Activated CD4-positive, alpha-beta T cell treated with anti-CD3 and anti-CD28 coated beads for 1 hour (primary cell): ENCODE measurements at places on chromosomes 13 and 19.

GRCh38 chr13:100818711-100819110 is 144.1 kb upstream of the TMTC4 start:
- no peak for DNase-seq

DNA sequence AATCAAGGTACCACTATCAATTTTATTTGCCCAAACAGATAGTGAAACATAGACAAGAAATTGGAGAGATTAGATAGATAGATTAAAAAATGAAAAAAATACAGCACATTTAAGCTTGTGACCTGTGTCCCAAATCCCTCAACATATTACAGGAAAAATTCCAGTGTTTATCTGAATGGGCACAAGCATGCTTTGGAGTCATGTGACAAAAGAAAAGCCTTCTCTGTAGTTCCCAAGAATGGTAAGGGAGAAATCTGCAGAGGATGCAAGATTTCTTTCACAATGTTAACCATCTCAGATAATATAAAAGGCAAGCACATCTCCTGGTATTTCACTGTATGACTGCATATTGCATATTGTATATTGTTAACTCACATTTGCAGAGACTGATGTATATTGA is 168.0 kb downstream of the PCDH9 start:
- DNase-seq = no peak

DNA sequence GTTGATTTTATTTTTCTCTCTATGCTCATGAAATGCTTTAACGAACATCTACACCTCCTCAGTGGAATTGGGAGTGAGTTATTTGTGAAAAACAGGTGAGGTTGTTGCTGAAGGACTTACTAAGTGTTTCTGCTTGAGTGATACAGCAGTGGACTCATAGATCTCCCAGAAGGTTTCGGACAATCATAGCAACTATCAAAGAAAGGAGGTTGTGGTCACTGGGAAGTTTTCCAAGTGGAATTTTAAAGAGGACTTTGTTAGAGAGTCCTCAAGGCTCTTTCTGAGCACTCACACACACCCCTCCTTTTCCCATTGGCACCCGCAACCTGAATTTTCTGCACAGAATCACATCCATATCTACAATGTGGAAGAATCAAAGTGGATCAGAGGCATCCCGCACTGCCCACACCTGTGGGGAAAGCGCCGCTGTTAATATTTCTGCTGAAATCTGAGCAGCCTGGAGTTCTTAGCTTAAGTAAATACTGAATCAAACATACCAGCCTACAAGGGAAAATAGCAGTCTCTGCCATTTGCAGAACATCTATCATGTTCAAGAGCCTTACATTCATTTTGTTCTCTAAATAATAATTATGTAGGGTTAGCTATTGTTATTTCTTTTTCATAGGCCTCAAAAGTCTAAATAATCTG is 719.4 kb downstream of the DIAPH3 start:
- no peak for DNase-seq

DNA sequence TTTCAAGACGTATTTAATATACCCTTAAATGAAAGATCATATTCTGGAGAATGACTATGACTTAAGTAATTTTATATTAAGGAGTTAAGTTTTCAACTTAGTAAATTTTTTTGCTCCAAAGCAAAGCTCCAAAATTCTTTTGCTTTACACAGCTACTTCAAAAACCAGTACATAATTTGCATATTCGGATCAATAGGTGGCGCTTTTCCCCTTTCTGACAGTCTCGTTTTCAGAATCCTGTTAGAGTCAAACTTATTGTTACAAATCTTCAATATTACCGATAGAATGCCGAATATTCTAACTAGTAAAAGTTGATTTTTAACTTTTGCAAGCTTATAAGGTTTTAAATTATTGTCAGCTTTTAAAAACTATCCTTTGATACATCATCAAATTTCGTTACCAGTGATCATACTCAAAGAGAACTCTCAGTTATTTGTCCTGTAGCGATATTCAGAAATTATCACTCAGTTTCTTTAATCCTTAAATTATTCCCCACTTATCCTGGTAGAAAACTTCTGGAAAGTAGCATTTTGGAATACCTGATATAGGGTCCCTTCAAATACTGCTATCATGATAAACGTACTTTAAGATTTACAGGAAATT is 852.7 kb upstream of the KLHL1 start:
- no peak for DNase-seq

DNA sequence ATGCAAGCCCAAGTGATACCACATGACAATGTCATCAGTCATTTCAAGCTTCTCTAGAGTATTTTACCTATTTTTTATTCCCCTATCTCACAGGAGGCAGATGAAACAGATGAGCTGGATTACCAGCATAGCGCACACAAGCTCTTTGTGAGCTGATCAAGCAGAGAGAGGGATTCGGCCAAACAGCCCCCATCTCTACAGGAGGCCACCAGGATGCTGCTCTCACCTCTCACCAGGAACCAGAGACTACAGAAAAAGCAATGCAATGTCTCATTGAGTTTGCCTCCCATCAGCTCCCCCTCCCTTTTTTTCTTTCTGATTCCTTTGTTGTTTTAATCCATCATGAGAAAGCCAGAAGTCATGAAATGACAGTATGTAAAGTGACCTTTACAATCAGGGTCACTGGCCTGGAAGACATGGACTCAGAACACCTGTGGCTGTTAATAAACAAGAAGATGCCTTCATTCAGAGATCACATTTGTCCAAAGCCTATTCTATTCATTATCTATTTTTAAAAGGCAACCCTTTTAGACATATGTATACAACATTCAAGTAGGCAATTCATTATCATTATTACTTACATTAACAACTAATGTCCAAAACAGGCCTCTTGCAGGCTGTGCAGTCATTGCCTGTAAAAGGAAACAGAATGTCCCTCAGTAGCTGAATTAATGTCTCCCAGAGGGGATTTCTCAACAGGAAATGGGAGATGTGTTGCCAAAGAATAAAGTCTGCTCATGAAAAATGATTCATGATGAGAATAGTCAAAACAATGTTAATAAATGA is 656.6 kb downstream of the TBC1D4 start:
- DNase-seq = no peak

DNA sequence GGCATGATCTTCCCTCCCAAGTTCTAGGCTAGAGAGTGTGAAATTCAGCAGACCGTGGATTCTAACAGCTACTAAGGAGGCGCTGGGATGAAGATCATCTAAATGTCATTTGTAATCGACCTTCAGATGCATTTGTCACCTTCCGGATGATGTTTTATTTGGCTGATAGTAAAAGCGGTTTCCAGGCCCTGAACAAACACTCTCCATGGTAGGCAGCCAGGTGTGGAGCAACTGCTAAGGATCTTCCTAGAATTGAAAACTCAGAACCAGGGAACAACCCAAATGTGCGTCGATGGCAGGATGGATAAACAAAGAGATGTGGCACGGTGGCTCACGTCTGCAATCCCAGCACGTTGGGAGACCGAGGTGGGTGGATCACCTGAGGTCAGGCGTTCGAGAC is 107.2 kb upstream of the CACNA1A start:
- DNase-seq = no peak

DNA sequence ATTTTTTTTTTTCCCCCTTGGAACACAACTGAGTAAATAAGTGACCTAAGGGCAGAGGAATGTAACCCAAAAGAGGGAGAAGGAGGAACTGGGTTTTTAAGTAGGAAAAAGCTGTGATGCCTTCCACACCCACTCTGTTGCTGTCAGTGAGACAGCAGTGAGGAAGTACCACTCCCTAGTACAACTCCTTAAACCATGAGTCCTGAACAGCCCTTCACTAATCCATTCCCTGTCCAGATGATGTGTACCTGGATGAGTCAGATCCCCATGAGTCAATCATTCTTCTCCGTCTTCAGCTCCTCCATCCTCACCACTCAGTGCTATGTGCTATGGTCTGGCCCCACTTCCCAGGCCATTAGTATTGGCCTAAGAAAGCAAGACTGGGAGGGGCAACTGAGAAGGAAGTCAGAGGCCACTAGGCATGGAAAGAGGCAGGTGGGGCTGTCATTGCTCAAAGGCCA is 12.9 kb upstream of the CXCL17 start:
- no peak for DNase-seq

- DNase-seq = no peak
Measured at GRCh38 chr19:38274739-38275138, 10.4 kb downstream of the SPINT2 start.

DNA sequence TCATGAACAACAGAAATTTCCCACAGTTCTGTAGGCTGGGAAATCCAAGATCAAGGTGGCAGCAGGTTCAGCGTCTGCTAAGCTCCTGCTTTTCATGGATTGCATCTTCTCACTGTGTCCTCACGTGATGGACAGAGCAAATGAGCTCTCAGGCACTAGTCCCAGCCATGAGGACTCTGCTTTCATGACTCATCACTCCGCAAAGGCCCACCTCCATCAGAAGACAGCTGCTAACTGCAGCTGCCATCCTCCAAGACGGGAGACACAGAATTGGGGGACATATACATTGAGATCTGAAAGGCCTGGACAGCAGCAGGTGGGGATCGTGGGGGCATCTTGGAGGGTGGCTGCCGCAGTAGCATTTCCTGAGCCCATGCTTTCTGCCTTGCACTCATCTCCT is 44.4 kb upstream of the SPATA13 start:
- no peak for DNase-seq

DNA sequence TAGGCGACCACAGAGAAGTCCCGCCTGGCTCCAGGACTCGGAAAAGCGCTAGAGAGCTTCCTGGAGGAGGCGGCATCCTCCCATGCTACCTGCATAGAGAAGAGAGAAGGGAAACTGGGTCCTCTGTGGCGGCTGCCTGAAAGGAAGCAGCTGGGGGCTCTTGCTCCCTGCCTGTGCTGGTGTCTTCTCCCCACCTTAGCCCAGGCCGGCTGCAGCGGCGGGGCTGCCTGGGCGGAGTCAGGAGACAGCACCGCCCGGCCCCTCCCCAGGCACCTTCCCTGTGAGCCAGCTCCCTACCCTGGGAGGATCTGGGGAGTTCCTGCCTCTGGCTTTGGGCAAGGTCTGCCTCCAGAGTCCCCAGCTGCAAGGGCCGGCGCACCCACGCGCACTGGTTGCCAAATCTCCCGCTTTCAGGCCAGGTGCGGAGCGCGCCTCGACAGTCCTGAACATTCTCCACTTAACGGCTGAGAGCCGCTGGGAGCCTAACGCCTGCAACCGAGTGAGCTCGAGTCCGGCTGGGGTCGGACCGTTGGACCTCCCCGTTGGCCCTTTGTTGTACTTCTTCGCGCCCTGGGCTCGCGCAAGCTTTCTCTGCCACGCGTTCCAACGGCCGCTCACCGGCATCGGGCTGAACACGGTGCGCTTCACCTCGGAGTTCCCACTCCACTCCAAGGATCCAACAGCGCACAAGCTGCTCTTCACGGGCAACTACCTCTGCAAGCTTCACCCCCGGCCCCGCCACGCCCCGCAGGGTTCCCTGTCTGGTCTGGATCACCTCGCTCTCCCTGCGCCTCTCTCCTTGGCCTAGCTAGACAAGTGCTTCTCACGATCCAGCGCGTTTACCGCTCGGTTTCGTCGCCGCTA is 21.8 kb upstream of the ZNF30 start:
- DNase-seq = no peak

DNA sequence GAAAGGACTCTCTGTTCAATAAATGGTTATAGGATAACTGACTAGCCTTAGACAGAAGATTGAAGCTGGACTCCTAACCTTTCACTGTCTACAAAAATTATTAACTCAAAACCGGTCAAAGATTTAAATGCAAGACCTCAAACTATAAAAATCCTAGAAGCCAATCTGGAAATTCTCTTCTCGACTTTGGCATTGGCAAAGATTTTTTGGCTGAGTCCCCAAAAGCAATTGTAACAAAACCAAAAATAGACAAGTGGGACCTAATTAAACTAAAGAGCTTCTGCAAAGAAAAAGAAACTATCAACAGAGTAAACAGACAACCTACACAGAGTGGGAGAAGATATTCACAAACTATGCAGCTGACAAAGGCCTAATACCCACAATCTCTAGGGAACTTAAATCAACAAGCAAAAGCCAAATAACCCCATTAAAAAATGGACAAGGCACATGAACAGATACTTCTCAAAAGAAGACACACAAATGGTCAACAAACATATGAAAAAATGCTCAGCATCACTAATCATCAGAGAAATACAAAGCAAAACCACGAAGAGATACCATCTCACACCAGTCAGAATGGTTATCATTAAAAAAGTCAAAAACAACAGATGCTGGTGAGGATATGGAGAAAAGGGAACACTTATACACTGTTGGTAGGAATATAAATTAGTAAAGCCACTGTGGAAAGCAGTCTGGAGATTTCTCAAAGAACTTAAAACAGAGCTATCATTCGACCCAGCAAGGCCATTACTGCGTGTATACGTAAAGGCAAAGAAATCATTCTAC is 266.3 kb downstream of the DNAJC15 start:
- DNase-seq = no peak

DNA sequence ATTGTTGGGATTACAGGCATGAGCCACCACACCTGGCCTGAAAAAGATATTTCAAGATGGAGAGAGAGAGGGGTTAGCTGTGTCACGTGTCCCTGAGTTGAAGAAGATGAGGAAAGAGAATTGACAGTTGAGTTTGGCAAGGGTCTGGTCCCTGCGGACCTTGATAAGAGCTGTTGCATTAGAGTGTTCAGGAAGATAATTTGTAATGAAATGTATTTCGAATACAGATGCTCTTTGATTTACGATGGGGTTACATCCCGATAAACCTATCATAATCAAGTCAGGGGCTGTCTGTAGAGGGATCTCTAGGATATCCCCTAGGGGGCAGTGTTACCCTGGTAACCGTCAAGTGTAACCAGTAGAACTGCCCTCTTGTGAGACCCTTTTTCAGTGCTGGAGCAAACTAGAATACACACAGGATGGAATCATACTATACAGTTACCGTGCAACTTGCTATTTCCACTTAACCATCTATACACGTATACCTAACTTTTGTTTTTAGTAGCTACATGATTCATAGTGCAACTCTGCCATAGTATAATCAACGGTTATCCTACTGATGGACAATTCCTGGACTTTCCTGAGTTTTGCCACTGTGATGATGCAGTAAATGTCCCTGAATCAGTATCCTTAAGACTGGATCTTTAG is 1.5 kb upstream of the ELOF1 start:
- DNase-seq = no peak

DNA sequence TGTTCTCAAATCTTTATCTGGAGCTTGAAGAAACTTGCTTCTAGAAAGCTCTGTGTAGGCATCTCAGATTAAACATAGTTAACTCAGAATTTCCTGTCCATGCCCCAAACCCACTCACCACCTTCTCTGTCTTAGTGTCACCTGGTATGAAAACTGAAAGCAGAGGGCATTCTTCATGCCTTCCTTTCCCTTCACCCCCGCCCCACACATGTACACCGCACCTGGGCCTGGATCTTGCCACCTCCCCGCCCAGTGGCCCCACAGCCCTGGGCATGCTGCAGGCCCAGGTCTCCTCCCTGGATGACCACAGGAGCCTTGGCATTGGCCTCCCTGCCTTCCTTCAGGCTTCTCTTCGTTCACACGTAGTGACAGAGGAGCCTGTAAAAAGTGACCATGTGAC is 15.8 kb downstream of the CFAP97D2 start:
- no peak for DNase-seq

GRCh38 chr13:109764470-109765291 is 21.7 kb downstream of the IRS2 start:
- DNase-seq = no peak

DNA sequence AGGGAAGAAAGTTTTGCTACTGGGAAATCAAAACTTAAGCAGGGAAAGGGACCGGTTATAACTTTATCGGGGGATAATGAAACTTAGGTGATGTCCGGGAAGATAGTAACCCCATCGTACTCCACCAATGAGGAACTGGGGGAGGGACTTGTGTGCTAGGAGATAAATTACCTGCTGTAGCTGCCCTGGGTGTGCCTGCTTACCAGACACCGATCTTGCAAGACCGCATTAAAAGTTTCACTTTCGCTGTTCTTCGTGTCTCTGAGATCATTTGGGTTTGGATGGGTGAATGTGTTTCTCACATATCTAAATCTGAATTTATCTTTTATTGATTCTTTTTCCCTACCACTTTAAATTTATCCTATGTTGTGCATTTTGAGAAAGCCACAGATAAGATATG is 381.4 kb downstream of the SLITRK6 start:
- DNase-seq = no peak
